Dermis blood vessel endothelial cell (primary cell): ENCODE measurements at places on chromosomes 2 and 18. TPM values are rescaled to one million over a fixed set of nuclear protein-coding genes. Genes with fewer than 3 reads are reported as not detected.

The RAB3GAP1 gene
- 67.4 and 76.8 TPM in 2 replicates for total RNA-seq

The KCNIP3 gene
- 0.14 and 0.51 TPM in 2 replicates for total RNA-seq

The MARCHF4 gene
- 1.5 TPM in 2 replicates for total RNA-seq

The NOL4 gene
- total RNA-seq: not detected in 2 replicates
